AG04450 (cell line): ENCODE measurements at places on chromosomes 2 and 18.

DNA sequence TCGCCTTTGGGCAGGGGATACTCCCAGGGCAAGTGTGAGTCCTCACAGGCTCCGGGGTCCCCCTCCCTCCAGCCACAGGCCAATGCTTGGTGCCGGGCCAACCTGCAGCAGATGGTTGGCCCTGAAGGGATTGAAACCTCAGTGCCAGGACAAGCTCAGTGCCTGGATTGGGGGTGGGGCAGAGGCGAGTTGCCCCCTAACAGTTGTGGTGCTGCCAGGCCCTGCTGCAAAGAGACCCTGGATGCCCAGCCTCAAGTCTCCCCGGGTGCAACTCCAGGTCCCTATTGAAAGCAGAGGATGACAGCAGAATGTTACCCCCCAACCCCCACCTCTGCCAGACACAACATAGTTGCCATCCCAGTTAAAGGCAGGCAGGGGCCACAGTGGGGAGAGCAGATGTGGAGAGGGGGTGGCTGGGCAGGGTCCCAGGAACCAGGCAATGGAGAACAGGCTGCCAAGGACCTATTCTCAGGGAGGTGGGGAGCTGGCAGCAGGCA lies 9.5 kb upstream of the RNF103 start:
- no peak for DNase-seq

DNA sequence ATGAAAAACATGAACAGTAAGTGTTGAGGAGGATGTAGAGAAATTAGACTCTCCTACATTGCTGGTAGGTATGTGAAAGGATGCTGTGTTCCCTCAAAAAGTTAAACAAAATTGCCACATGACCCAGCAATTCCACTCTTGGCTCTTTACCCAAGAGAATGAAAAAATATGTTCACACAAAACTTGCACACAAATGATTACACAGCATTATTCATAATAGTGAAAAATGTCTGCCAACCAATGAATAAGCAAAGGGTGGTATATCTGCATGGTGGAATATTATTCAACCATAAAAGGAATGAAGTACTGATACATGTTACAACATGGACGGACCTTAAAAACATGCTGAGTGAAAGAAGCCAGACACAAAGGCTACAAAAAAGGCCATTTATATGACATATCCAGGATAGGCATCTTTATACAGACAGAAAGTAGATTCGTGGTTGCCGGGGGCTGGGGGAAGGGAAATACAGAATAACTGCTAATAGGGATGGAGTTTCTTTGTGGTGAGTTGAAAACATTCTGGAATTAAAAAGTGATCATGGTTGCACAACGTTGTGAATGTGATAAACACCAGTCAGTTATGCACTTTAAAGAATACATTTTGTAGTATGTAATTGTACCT lies 85.4 kb upstream of the MYO3B start:
- DNase-seq, result no peak

DNA sequence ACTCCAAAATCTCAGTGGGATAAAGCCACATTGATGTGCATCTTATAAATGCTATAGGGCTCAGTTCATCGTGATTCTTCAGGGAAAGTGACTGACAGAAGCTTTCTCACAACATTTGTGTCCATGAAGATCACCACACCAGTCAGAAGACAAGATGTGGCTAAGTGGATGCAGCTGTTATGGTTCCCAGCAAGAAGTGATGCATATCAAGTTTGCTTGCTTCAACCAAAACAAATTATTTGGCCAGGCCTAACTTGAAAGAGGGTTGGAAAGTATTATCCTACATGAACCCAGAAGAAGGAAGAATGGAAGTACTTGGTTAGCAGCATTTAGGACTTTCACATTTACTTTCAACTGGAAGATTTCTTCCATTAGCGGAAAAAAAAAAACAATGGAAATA lies 210.0 kb upstream of the ACVR2A start:
- DNase-seq, result no peak

DNA sequence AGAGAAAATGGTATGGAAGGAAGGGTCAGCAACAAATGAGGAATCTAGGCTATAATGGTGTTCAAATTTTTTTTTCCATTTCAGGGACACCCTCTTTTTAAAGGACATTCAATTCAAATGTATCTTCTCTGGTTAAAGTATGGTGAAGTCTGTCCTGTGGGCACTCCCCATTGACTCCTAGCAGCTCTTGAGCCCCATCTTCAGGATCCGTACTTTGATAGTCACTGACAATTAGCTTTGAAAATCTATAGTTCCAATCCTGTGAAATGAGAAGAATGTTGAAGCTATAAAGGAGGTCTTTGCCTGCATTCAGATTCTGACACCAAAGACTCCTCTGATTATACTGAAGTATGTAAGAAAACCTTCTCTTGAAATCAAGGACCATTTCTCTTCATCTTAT lies 43.3 kb downstream of the KCNH7 start:
- no peak for DNase-seq

GRCh38 chr2:106053116-106053515 lies 141.0 kb downstream of the UXS1 start:
- no peak for DNase-seq

DNA sequence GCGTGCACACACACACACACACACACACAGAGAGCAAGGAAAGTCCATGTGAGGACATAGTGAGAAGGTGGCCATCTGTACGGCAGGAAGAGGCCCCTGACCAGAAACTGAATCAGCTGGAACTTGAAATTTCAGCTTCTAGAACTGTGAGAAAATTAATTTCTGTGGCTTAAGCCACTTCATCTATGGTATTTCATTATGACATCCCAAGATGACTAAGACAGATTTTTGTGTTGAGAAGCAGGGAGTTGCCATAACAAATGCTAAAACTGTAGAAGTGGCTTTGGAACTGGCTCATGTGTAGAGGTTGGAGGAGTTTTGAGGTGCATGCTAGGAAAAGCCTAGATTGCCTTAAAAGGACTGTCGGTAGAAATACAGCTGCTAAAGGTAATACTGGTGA lies 63.4 kb upstream of the ZBTB7C start:
- no peak for DNase-seq

DNA sequence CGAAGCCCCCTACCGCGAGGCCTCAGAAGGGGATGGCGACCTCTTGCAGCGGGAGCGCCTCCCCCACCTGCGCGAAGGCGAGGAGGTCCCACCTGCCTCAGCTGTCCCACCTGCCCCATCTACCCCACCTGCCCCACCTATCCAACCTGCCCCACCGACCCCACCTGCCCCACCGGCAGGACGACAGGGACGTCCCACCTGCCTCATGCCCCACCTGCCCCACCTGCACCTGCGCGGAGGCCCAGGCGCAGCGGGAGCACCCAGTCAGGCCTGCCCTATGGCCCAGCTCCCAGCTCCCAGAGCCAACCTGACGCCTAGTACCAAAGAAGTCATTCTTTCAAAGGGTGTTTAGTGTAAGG lies 489.1 kb upstream of the SMIM21 start:
- DNase-seq, result no peak

GRCh38 chr2:142862847-142863246 lies 14.6 kb upstream of the KYNU start:
- no peak for DNase-seq

GRCh38 chr2:152920846-152921245 lies 202.4 kb downstream of the ARL6IP6 start:
- no peak for DNase-seq

GRCh38 chr2:240630771-240631547 lies 5.7 kb downstream of the GPR35 start:
- DNase-seq, result no peak

DNA sequence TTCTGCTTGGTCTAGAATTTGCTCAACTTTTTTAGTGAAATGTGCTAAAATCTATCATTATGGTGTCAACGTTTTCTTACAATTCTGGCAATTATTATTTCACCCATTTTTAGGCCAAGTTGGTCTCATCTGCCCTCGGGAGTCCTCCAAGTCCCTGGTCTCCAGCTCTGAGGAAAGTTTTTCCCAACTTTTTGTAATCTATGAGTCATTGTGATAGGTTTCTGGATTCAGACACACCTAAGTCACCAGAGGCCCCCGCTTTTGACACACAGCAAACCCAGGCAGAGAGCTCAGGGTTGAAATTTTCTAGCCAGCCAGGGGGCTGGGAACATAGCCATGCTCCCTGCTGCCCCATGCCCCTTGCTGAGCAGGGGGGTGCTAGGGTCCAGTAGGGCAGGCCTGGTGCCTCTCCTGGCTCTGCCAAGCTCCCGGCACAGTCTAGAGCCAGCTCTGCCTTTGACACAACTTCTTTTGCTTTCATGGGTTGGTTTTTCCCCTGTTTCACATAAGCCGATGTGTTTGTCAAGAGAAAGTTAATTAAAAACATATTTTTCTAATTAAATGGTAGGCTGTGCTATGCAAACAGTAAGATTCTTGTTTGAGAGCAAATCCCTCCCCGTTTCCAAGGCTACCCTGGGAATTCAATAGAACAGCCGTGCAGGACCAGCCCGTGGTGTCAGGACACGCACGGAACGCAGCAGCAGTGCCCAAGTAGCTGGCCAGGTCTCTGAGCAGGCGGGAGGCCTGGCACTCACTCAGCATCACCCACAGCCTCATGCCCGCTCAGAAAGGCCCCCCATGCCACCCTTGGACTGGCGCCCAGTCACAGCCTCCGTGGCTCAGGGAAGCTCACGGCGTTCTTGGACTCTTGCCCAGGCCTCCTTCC lies 25.5 kb upstream of the SNED1 start:
- no peak for DNase-seq

DNA sequence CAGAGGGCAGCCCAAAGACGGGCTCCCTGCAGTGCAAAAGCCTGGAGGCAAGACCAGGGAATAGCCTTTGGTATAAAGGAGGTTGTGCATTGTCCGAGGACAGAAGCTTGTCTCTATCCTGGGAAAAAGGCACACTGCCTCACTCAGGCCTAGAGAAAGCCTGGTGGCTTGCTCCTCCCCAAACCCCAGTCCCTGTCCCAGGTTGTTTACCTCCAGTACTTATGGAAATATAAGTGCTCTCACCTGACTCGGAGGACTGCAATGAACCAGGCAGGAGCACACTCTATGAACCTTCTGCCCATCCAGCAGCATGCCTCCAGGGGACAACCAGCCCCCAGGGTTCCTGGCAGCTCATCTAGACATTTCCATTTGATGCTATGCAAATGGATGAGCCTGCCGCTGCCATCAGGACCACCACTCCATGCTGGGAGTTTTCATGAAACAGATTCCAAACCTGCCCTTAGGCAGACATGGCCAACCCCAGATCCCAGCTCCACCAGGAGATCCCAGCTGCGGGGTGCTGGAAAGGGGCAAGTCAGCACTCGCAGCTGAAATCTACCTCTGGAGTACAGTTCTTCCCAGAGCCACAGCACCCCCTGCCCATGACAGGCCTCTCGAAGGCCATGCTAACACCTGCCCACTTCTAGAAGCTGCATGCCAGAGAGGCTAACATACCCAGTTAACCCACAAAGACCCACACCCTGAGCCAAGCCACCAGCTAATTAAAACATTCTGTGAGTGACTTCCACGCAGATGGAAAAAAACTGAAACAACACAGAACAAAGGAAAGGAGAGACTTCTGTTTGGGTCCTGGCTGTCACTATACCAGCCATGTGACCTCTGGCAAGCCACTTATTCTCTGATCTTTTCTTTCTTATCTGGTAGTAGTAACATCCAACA lies 101.7 kb downstream of the TTC32 start:
- no peak for DNase-seq

DNA sequence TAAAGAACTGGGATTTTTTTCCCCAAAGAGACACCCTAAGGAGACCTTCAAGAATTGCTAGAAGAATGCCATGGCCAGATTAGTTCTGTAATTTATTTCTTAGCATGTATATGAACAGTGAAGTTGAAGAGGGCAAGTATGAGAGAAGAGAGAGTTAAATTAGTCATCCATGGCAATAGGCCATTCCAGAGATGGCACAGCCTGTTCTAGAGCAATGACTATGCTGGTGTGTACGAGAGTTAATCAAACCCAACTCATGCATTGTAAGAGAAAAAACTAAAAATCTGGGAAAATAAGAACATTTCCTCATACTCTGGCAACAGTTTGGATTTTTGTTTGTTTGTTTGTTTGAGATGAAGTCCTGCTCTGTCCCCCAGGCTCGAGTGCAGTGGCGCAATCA lies 112.1 kb upstream of the PIK3C3 start:
- DNase-seq, result no peak

- no peak for DNase-seq
Observed at GRCh38 chr2:208781166-208781565, 374.6 kb downstream of the PTH2R start.

DNA sequence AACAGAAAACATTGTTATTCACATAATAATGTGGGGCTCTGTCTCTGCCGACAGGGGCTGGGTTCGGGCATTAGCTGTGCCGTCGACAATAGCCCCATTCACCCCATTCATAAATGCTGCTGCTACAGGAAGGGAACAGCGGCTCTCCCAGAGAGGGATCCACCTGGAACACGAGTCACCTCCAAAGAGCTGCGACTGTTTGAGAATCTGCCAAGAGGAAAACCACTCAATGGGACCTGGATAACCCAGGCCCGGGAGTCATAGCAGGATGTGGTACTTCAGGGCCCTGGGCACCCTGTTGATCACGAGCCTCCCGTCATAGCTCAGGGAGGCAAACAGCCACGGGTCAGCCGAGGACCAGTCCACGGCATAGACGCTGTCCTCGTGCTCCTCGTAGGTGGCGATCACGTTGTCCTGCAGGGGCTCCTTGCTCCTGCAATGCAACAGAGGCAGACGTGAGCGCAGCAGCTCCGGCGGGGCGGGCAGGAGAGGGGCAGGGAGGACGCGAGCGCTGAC lies 188.5 kb downstream of the EIPR1 start:
- no peak for DNase-seq

DNA sequence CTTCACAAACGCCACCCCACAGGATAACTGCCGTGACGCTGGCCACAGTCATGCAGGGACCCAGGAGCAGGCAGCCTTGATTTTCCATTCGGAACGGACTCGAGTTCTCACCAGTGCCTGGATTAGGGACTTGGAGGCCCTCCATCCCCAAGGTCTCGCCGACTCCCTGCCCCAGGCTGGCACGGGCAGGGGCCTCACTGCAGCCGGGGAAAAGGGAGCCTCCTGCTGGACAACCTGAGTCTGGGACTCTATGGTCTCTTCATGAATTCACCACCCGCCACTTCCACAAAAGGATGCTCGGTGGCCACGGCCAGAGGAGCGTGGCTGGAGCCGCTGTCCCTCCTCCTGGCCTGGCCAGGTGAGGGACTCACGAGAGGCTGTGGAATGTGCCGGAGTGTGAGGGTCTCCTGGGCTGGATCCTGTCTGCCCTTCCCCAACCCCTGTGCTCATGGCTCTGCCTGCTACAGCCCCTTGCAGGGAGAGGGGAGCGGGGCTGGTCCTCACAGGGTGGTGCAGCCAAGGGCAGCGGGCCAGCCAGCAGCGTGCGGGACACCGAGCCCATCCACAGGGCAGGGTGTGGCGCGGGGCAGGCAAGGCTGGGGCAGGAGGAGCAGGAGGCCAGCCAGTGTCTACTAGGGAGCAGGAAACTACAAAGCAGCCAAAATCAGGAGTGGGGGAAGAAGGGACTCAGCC lies 42.3 kb downstream of the AQP12A start:
- DNase-seq, result no peak

GRCh38 chr2:230947235-230947576 lies 22.2 kb upstream of the GPR55 start:
- no peak for DNase-seq

DNA sequence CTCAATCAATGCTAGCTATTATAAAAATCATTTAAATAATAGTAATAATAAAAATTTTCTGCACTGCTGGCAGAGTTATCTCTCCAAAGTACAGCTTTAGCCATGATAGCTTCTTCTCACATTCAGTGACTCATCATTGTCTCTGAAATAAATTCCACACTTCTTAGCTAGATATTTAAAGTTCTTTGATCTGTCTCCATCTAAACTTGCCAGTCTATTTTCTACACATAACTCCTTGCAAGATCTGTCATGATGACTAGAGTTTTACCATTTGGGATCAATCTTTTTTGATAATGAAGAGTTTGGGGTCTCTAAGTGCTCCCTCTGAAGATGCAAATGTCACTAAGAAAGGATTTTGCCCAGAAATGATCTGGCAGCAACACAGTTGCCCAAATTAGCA lies 155.4 kb upstream of the LHCGR start:
- DNase-seq, result no peak
